ENCODE measurements at places on chromosomes 7 and 10.

DNA sequence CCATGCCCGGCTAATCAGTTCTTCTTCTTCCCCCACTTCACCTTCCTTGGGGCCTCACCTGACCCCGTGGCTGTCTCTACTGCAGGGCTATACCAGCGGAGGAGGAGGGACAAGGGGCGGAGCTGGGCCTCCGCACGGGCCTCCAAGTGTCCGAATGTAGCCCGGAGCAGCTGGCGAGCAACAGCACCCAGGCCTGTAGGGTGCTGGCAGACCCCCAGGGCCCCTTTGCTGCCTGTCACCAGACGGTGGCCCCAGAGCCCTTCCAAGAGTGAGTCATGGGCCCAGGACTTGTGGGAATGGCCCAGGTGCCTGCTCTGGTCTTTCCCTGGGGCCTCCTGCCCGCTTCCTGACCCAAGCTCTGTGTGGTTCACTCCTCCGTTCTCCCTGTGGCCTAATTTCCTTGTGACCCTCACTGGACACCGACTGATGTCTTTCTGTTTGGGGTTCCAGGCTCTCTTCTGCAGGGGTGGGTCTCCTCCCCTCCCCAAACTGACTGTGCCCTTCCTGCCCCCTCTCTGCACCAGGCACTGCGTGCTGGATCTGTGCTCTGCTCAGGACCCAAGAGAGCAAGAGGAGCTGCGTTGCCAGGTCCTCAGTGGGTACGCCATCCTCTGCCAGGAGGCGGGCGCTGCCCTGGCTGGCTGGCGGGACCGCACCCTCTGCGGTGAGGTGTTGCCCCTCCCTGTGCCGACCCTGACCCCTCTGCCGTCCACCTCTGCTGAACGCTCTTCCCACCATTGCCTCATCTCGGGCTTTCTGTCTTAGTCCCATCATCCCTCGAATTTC lies 35.2 kb downstream of the EPHB4 start:
- DNase-seq = no peak

- DNase-seq = no peak
These were observed 8.8 kb downstream of the TDRD1 start for GRCh38 chr10:114188001-114188400.

- no peak for DNase-seq
These were observed 37.6 kb downstream of the SORCS3 start for GRCh38 chr10:104678658-104679057.

- no peak for DNase-seq
These were observed 614.0 kb downstream of the AUTS2 start for GRCh38 chr7:70212281-70212680.

All from stimulated activated CD4-positive, alpha-beta T cell treated with anti-CD3 and anti-CD28 coated beads, Interleukin-2, amount 100 ng/mL, for 24 hours (primary cell).